ENCODE measurements at places on chromosomes 4 and X.
A peak's percentile ranks its signal among the peaks of the same experiment; 100 is the strongest.

DNA sequence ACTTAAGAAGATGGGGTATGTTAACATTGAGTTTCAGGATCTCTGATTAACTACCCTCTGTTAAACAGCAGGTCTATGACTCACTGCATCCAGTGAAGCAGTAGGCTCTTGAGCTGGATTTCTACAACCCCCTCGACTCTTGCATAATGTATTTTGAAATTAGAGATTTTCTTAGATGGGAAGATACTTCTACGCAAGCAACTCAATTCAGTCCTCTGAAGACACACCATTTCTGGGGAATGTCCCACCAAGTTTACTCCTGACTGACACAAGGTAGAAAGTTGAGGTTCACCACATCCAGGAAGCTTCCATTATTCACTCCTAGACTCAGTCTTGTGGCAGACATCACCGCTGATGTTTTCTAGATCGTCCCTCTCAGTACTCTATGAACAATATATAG is 12.9 kb downstream of the PALLD start:
- DNase-seq, result peak; percentile 68

DNA sequence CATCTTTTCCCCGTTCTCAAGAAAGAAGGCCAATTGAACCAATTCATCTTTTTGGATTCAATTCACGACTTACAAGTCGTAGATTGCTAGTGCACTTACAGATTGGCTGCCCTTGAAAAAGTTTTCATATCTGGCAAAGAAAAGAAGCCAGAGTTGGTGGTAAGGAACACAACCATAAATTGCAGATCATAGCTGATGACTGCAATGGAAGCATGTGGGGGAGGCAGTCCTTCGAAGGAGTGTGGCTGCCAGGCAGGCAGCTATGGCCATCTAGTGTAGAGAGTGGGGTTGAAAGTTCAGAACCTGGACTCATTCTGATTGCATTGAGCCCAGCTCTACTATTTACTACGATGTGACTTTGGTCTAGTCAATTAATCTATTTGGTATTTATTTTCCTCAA is 4.5 kb downstream of the GPM6A start:
- no peak for DNase-seq

DNA sequence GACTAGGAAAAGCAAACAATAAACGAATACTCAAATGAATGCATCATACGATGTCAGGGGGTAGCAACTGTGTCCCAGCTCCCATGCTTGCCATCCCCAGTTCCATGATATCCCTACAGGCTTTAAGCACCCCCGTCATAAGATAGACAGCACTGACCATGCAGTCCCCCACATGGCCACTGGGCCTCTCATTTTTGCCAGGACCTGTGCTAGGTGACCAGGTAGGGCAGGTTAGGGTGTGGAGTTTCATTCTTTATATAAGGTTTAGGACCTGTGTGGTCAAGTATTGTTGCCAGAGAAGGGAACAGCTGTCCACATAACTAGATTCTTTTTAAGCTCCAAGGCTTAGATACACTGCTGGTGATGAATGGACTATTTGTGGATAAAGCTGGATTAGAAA is 9.7 kb downstream of the PPEF2 start:
- no peak for DNase-seq

GRCh38 chr4:182105416-182105815 is 137.8 kb upstream of the TENM3 start:
- no peak for DNase-seq

DNA sequence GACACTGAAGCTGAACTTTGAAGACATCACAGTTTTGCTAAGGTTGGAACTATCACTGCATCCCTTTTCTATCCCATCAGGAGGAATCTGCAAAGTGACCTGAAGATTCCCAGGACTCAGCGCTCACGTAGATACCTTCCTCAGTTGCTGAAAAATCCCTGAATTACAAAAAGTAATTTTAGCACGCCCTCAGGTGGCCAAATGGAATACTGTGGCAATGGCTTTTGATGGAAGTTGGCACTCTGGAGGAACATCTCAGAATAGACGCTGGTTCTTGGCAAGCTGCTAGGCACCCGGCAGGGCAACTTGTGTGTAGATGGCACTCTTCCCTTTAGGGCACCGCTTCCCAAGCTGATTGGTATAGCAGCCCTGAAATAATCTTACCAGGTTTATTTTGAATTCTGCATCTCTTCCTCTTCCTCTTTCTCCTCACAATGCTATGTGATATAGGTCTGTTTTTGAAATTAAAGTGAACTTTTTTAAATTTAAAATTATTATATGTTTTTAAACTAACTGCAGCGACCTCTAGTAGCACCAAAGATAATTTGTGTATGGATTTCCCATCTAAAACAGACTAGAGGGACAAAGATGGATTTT is 16.3 kb upstream of the ESX1 start:
- peak; percentile 15 for DNase-seq

GRCh38 chrX:14300376-14300775 is 229.0 kb upstream of the GLRA2 start:
- no peak for DNase-seq

- DNase-seq, result no peak
Measured at GRCh38 chrX:65241059-65241721, 264.9 kb upstream of the ZC4H2 start.

- DNase-seq, result no peak
Measured at GRCh38 chrX:39194673-39195072, 393.4 kb downstream of the MID1IP1 start.

DNA sequence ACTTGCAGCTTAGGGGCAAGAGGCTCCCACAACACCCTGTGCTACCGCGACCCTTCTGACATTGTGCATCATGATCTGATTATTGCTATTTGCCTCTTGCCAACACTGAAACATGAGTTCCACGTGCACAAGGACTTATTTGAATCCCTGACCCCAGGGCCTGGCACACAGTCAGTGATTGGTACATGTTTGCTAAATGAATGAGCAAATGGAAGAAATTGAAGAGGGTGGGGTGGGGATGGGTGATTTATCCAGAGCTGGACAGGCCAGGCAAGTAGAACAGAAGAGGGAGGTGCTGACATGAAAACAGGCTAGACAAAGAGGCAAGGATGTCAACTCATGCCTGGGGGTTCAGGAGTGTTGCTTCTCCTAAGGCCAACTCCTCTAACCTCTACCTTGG is 24.9 kb upstream of the RPL39 start:
- DNase-seq, result no peak

DNA sequence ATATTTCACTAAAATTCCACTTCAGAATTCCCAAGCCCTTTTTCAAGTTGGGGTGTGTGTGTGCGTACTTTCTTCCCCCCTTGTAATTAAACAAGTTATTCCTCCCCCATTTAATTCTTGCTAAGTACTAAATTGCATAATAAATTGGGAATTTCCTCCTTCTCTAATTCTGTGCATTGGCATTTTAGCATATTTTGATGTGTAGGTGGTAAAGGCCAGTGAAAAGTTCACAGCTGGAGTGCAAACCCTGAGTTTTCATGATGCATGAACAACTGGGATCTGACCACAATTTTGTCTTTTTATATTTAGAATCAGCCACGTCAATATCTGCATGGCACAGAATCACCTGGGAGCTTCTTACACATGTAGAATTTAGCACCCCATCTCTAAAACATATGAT is 18.5 kb downstream of the ANXA3 start:
- no peak for DNase-seq

Measured in fibroblast of skin of right biceps (primary cell).